ENCODE measurements at places on chromosomes 6 and 20.
A peak's percentile ranks its signal among the peaks of the same experiment; 100 is the strongest.

DNA sequence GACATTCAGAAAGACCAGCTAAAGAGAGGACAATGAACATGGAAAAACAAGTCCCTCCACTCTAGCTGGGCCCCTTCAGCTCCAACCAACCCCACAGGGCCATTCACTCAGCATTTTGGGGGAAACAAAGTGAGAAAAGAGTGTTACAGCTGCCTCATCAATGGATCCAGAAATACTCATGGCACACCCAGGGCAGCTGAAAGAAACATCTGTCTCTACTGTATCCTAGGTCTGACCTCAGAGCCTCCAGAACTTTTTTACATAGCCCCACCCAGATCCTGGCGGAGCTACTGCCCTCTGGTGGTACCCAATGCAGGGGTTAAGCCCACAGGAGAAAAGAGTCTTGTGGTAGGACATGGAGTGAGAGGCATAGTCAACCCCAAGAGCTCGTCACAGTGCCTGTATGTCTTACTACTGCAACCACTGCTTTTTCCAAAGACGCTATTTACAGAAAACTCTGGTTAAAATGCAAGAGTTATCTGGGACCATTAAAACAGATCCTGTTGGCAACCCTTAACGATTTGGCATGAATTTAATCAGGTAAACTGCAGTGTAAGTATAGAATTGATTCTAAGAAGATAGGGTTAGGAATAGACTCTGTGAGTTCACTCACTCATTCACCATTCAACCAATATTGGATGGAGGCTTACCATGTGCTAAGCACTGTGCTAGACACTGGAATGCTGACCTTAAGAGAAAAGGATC, 37.4 kb upstream of the FAM83C start:
- DNase-seq: no peak

- DNase-seq: no peak
Measured at GRCh38 chr6:45445749-45446549, 68.2 kb upstream of the SUPT3H start.

- DNase-seq: no peak
Measured at GRCh38 chr20:61042506-61043385, 209.3 kb upstream of the CDH4 start.

- peak; percentile 27 for DNase-seq
Measured at GRCh38 chr20:59123011-59123677, 40.5 kb upstream of the ZNF831 start.

GRCh38 chr6:12602951-12603672, 113.5 kb upstream of the PHACTR1 start:
- DNase-seq: no peak

DNA sequence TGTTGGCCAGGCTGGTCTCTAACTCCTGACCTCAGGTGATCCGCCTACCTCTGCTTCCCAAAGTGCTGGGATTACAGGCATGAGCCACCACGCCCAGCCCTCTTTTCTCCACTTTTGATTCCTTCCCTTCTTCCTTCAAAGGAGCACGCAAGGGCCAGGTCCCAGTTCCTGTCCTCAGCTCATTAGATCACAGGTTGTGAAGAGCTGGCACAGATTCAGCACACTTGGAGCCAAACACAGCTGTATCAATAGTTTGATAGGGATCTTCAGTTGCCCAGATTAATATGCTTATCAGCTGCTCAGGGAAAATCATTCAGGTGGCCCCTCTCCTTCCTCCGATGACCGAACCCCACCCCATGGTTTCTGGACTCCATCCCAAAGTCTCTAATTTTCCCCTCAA, 14.4 kb upstream of the SLC22A23 start:
- DNase-seq: no peak

DNA sequence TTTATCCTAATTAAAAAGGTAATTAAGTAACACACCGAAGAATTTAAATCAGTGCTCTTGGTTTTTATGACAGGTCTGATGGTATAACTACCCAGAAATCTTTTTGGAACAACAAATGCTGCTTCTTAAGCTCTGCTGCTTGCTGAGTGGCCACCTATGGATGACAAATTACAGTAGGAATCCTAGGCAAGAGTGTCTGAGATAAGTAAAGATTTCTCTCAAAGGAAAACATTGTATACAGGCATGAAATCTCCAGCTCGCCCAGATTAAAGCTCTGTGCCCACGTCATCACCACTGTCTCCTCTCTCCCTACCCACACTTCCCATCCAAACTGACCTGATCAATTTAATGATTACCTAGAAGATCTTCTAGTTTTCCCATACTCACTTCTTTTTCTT, 1083.0 kb upstream of the MAP3K7 start:
- DNase-seq: no peak

- DNase-seq: no peak
Measured at GRCh38 chr6:72421387-72421786, 200.5 kb upstream of the KCNQ5 start.

GRCh38 chr6:35410131-35410530, 42.0 kb upstream of the FANCE start:
- no peak for DNase-seq
